ENCODE measurements at places on chromosomes 3 and 15.

- no peak for DNase-seq
These were observed 288.3 kb downstream of the ULK4 start for GRCh38 chr3:41673650-41674049.

GRCh38 chr15:59953392-59953883 is 50.7 kb upstream of the FOXB1 start:
- DNase-seq, result no peak

- DNase-seq, result no peak
These were observed 16.4 kb downstream of the SNX1 start for GRCh38 chr15:64112073-64112772.

DNA sequence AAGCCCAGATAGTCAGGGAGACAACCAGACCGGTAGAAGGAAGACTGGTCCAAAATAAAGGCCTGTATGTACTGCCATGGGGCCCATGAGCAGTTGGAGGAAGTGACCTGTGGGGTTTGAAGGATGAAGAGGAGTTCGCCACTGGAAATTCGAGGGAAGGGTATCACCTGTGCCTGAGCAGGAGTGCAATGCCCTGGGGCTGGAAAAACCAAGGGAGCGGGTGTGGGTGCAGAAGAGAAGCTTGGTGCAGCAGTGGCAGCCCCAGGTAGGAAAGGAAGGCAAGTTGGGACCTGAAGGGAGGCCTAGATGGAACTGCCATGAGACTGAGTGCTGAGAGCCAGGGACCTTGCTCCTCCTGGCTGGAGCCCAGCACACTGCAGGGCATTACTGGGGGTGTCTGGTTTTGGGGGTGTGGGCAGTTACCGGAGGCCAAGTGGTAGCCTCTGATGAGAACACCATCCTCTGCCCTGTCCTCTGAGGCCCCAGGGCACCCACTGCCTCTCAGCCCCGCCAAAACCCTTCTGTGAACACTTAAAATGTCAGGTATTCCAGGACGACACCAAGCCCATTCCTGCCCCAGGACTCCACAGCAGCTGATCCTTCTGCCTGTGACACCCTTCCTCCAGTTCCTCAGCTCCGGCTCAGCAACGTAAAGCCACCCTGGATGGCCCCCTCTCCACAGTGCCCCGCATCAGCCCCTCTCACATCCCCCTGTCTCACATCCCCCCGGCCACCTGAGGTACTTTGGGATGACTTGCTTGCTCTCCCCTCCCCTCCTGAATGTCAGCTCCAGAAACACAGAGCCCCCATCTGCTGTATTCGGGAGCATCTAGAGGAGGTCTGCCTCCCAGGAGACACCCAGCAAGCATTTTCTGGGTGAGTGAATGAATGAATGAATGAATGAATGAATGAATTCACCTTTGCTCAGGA is 42.9 kb downstream of the WNT7A start:
- no peak for DNase-seq

DNA sequence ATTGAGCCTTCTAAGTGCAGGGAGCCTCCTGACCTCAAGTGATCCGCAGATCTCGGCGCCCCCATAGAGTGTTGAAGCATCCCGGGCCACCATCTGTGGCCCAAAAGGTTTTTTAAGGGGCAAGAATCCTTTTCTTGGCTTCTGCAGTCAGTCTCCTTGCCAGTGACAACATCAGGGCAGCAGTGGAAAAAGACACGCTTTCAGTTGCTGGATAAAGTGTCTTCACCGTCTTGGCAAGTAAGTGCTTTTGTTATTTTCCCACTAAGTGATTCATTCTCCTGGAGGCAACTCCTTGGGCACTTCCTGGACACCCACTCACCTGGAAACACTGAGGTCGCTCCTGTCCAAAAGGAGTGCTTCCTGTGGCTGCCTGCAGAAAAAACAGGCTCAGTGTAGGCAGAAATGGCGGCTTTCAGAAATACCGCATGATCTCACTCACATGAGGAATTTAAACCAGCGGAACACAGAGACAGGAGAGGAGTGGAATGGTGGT is 71.7 kb upstream of the ABHD2 start:
- DNase-seq, result no peak

GRCh38 chr3:1421577-1421976 is 328.8 kb downstream of the CNTN6 start:
- DNase-seq, result no peak

- DNase-seq, result peak; percentile 95
These were observed 78.5 kb upstream of the DLG1 start for GRCh38 chr3:197376735-197377555.

DNA sequence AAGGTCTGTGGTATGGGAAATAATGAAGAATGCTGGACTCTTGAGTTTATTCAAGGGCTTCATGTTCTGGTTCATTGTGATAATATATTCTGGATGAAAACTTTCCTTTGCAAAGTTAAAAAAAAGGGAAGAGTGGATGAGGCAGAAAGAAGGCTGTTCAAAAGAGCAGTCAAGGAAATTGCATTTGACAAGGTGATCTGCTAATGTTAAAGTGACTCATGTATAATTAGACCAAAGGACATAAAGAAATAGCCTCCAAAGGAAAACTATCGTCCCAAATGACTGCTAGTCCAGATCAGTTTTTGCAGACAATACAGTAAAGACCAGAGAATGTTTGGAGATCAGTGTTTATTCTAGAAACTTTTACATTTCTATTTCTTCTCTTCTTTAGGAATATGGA is 9.8 kb downstream of the TMEM108 start:
- no peak for DNase-seq

DNA sequence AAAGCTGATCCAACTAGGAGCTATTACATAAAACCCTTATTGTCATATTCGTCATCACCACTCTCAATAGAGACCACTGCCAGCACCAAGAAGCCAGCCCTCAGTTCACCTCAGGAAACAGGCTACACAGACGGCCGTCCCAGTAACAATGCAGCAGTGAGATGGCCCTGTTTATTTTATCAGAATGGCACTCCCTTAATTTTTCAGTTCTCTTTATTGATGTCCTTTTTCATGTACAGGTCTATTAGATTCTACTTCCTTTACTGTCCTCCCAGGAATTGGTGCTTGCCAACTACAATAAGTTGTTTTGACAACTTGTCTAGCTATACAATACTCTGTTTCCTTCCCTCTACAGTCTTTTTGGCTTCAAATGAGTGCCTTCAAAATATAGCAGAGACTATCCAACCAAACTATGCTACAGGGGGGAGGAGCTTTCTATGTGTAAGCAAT is 272.5 kb downstream of the ZBTB20 start:
- peak; percentile 37 for DNase-seq

DNA sequence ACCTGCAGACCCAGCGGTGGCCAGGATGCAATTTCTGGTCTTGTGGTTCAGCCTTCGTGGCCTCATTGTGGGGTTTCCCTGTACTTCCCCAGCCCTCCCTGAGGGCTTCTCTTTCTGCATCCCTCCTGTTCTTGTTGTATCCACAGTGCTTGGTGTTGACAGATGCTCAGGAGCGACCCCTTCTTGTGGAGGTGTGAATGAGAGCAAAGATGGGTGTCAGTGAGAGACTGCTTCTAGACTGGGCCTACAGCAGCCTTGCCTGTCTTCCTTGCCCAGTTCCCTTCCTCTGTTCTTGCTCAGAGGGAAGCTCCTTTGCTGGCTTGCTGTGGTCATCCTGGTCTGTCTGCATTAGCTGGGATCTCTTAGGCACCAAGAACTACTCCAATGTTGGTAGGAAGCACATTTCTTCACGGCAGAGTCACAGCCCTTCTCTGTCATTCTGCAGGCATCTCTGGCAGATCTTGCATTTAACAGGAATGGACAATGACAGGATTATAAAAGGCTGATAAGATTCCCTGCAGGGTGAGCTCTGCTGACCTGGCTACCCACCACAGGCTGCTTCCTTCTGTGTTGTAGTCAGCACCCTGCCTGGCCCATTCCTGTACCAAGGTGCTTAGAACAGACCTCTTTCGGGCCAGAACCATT is 317.8 kb upstream of the C2CD4B start:
- no peak for DNase-seq

GRCh38 chr15:39873978-39874377 is 46.1 kb downstream of the GPR176 start:
- no peak for DNase-seq

Data from NCI-H446 (cell line).